Gastrocnemius medialis (tissue), 4 donors: ENCODE measurements at places on chromosomes 5 and 9. TPM values are rescaled to one million over a fixed set of nuclear protein-coding genes. Genes with fewer than 3 reads are reported as not detected.

- no peak for DNase-seq
Measured at GRCh38 chr9:4116071-4116581, 183.7 kb downstream of the GLIS3 start.

DNA sequence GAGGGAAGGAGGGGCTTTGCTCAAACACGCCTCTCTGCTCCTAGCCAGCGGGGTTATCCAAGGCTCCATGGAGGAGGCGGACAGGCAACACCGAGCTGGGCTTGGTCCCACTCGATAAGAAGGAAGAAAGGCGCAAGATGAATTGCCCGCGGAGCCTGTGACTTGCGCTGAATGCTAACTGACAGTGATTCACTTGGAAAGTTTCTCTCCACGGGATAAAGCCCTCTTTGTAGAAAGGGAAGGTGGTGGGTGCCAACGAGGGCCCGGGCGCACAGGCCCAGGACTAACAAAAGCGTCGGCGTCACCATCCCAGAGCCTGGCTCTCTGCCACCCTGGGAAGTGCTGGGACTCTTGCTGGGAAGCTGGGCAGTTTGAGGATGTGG is 76.0 kb downstream of the VAV2 start:
- no peak for DNase-seq

- DNase-seq: peak; percentile 18
Measured at GRCh38 chr9:108784998-108785397, 70.8 kb downstream of the ACTL7B start.

The SPATA31A3 gene
- not detected for total RNA-seq

DNA sequence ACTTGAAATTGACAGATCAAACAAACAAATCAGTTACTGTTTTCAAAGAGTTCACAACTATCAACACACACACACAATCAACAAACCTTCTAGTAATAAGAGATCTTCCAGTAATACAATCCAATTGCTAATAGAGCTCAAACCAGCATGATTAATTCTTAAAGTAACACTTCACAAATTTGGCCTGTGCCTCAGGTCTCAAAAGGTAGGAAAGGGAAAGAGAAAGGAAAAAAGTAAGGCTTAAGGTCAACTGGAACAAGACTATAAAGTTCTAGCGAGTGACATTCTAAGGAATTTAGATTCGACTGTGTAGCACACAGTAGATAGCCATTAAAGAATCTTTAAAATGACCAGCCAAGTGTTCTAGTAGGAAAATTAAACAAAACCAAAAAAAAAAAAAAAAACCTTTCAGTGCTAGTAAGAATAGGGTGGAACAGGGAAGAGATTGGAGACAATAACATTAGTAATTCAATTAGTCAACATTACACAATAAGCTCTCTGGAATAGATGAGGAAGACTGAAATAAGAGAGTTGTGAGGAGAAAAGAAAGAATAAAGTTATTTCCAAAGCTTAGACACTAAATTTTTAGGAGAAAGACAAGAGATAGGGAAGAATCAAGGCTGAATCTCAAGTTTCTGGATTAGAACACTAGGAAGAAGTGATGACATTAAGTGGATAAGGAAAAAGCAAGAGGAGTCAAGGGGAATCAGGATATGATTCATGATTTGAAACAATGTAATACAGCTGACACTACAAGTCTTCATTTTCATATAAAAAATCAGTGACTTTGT is 86.1 kb downstream of the FBXL17 start:
- no peak for DNase-seq

- DNase-seq: no peak
Measured at GRCh38 chr9:126036881-126037291, 289.7 kb downstream of the PBX3 start.

The ECM2 gene
- 4.9 TPM for total RNA-seq

The SLC24A2 gene
- 0.75 TPM for total RNA-seq

DNA sequence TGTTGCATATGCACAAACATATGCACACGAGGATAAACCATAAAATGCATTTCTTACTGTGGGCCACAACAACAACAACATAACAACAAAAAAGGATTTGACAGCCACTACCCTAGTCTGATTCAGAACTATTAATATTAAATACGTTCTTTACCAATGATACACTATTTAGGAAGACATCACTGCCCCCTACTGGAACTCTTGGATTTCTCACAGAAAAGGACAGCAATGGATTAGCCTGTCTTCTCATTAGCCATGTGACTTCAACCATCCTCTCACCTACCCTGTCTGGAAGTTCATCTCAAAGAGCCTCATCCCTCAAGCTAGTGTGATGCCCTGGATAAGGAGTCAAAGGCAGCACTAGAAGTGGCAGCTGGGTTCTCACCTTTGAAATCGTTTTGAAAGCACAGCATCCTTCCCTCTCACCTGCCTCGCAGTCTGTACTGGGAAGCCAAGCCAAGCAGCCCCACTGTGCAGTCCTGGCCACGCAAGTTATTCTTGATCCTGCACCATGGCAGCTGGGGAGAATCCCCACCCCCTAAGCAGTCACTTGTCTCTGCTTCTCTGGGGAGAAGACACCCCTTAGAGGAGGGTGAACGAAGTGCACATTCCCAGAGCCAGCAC is 64.6 kb downstream of the SH3TC2 start:
- DNase-seq: peak; percentile 30

The PCSK5 gene
- 1.5 TPM for total RNA-seq

The CCDC171 gene
- 1.7 TPM for total RNA-seq

The IFNA7 gene
- total RNA-seq: not detected

- DNase-seq: no peak
Measured at GRCh38 chr5:73118391-73118973, 1.9 kb upstream of the TMEM171 start.

The DND1 gene
- 1.8 TPM for total RNA-seq

- DNase-seq: no peak
Measured at GRCh38 chr5:82975396-82975795, 101.8 kb downstream of the TMEM167A start.

The AP3S1 gene
- 13.0 TPM for total RNA-seq

- no peak for DNase-seq
Measured at GRCh38 chr5:4020400-4020799, 424.8 kb downstream of the IRX1 start.

GRCh38 chr5:2866662-2867372 is 115.3 kb upstream of the IRX2 start:
- DNase-seq: no peak

The ECSCR gene
- 5.4 TPM for total RNA-seq

The NEUROG1 gene
- total RNA-seq: not detected

DNA sequence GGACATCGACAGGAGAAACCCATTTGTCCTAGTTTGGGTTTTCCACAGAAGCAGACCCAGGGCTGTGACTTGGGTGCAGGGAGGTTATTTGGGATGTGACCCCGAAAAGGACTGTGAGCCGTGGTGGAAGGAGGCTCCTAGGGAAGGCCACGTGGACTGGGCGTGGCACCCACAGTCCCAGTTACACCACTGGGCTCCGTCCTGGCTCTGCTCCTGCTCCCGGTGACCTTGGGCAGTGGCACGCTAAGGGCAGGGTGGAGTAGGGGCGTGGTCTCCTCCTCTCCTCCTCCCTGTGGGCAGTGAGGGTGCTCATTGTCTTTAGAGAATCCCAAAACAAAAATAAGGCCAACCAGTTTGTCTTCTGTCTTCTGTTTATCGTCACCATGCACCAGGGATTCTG is 190.1 kb downstream of the GADD45G start:
- DNase-seq: no peak

The PLEKHG4B gene
- total RNA-seq: not detected

The PCDHGB2 gene
- total RNA-seq: 3.4 TPM

The IFNB1 gene
- total RNA-seq: not detected

DNA sequence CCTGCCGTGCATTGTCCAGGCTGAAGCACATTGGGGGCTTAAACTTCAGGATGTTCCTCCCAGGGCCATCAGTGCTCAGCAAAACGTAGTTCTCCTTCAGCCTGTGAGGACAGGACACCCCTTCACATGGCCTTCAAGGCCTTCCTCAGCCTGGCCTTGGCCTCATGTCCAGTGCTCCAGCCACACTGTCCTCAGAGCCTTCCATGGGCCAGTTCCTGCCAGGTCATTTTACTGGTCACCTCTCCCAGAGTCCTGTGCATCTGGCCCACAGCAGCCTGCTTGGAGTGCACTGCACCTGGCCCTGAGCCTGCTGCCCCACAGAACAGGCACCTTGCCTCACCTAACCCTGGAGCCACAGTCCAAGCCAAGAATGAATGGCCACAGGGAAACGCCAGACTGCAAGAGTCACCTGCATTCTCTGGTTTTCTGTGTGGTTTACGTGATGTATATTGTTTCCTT is 8.7 kb downstream of the HNRNPAB start:
- DNase-seq: no peak

The CCNJL gene
- total RNA-seq: 0.15 TPM

- no peak for DNase-seq
Measured at GRCh38 chr5:131321066-131321465, 57.2 kb downstream of the CDC42SE2 start.

DNA sequence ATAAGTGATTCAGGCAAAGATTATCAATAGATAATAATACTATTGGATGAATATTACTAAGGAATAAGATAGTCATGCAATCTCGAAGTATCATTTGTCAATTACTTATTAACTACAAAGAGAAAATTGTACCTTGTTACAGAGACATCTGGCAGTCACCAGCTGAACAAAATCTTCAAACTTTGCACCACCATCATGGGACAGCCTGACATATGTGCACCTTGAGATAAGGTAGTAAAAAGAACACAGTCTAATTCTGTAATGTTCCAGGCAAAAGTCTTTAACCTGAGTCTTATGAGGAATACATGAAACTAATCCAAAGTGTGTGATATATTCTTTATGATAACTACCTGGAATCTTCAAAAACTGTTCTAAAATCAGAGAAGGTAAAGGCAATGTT is 423.0 kb upstream of the ZNF608 start:
- DNase-seq: no peak

GRCh38 chr5:53211799-53212198 is 102.2 kb upstream of the MOCS2 start:
- DNase-seq: no peak

- DNase-seq: no peak
Measured at GRCh38 chr5:159058716-159059636, 40.7 kb downstream of the EBF1 start.

DNA sequence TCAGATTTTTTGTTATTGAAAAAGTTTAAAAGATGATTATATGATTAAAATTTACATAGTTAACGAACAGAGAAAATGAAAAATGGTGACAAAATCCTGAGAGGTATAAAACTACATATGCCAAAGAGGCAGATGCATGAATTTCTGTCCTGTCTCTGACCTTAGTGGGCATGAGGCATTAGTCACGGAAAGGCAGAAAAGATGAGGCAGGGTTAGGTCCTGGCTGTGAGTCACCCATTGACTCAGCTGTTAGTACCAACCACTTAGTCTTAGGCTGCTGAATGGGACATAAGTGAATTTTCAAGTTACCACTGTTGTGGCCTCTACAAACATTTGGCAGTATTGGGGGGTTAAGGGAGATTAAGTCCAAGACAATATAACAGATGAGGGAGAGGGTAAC is 33.1 kb downstream of the RASA1 start:
- DNase-seq: no peak

GRCh38 chr9:13805546-13805945 is 508.4 kb downstream of the NFIB start:
- DNase-seq: no peak

DNA sequence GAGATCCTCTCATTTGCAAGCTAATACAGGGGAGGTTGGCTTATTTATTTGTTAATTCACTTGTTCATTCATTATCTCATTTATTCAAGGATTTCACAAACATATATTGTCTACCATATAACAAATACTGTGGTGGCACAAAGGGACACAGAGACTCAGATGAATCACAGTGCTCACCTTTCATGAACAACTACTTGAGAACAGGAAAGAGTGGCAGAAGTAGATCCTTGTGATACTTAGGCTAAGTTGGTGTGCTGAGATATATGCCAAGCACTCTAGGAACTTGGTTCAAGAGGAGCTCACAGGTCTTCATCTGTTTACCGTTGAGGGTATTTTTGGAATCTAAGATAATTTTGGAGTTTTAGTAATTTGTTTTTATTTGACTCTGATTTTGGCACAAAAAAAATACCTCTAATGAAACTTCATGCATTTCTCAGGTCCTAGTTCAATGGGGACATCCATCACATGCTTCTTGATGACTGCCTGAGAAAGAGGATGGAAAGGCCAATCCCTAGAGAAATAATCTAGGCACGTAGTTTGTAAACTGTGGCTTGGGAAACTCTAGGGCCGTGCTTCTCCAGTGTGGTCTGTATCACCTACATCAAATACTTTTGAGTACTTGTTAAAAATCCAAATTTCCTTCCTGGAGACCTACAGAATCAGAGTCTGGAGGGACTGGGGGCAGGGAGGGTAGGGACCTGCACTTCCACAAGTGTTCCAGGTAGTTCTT is 113.3 kb downstream of the OSTF1 start:
- DNase-seq: no peak

DNA sequence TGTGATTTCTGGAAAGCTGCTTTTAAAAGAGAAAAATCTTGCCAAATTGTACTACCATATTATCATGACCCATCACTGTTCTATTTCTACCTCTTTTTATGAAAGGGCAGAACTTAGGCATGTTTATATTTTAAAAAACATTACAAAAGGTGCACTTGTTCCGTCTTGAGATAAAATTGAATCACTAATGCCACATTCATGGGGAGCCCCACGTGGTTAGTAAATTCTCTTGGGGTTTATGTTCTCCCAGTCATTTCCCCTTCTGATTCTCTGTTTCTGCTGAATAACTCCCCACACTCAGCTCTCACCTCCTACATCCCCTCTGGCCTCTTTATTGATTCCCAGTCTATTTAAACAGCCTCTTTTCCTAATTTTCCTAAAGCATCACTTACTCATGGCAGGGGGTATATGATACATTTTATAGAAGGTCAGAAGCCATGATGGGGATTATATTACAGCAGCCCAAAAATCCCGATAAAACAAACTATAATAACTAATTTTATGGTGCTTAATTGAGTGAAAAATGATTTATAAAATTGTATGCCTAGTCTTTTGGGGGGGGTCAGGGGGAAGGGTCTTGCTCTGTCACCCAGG is 19.7 kb upstream of the VLDLR start:
- no peak for DNase-seq

The CSF1R gene
- 7.5 TPM for total RNA-seq

The PRSS3 gene
- total RNA-seq: not detected

The FLT4 gene
- 3.2 TPM for total RNA-seq

GRCh38 chr9:122949696-122950095 is 8.9 kb downstream of the RABGAP1 start:
- DNase-seq: no peak

- no peak for DNase-seq
Measured at GRCh38 chr9:130073373-130073772, 19.7 kb downstream of the GPR107 start.
